ENCODE measurements at places on chromosomes 6 and 20.
A peak's percentile ranks its signal among the peaks of the same experiment; 100 is the strongest.

DNA sequence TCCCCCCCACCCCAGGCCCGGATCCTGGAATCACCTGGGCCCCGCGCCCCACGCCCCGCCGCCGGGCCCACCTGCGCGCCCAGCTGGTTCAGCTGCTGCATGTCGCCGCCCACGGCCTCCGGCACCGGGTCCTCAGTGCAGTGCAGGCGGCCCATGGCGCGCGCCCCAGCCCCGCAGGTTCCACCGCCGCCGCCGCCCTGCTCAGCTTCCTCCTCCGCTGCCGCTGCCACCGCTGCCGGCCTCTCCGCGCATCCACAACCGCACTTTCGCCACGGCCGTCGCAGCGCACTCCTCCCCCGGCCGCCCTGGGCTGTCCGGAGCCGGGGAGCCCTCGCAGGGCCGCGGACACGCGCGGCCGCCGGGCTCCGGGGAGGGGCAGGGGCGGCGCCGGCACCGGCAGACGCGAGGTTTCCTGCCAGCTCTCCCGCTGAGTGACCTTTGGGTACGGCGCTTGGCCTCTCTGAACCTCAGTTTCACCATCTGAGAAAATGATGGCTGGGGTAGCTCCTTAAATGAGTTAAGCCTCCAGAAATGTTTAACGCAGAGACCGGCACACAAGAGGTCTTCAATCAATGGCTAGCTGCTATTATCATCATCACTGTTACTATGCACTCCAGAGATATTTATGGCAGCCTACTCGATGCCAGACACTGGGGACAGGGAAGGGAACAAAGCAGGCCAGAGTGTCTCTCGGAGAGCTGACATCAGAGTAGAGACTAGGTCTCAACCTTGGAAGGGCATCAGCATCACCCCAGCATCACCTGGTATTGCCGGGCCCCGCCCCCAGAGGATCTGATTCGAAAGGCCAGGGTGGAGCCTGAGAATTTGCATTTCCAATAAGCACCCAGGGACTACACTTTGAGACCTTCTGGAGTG, at the start of gene COMMD7:
Gene COMMD7, minus strand, starts transcription at position 231 of the 876 bp plus-strand sequence. Its CDS starts 76 bp downstream, at position 155.
- DNase-seq = peak; percentile 73

GRCh38 chr6:25223490-25223991, 55.6 kb upstream of the CARMIL1 start:
- DNase-seq = peak; percentile 62

GRCh38 chr6:132814716-132815570, 574 bp downstream of the RPS12 start:
- no peak for DNase-seq

DNA sequence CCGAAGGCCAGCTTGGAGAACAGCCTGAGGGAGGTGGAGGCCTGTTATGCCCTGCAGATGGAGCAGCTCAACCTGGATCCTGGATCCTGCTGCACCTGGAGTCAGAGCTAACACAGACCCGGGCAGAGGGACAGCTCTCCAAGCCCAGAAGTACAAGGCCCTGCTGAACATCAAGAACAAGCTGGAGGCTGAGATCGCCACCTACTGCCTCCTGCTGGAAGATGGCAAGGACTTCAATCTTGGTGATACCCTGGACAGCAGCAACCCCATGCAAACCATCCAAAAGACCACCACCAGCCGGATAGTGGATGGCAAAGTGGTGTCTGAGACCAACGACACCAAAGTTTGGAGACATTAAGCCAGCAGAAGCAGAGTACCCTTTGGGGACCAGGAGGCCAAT, 223.5 kb upstream of the ID4 start:
- no peak for DNase-seq

GRCh38 chr20:22447447-22447778, 137.0 kb downstream of the FOXA2 start:
- no peak for DNase-seq

DNA sequence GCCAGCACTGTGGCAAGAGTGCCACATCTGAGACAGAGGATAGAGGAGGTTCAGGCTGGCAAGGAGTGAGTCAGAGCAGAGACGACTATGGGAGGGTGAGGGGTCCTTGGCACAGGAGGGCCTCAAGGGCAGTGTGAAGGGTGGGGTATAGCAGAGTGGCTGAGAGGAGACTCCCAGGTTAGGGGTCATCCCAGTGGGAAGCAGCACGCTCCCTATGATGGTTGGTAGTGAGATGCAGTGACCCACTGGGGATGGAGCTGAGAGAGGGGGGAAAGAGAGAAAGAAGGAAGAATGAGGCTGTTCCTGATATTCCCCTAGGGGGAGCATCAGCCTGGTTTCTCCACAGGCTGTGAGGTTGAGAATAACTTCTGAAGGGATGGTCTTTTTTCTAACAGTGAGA, 97.3 kb downstream of the INSM1 start:
- DNase-seq = no peak

- peak; percentile 44 for DNase-seq
Measured at GRCh38 chr20:58228484-58229197, at the start of gene ANKRD60. Gene ANKRD60 (minus strand): TSS chr20:58228653. CDS start chr20:58228653, 0 bp downstream.

DNA sequence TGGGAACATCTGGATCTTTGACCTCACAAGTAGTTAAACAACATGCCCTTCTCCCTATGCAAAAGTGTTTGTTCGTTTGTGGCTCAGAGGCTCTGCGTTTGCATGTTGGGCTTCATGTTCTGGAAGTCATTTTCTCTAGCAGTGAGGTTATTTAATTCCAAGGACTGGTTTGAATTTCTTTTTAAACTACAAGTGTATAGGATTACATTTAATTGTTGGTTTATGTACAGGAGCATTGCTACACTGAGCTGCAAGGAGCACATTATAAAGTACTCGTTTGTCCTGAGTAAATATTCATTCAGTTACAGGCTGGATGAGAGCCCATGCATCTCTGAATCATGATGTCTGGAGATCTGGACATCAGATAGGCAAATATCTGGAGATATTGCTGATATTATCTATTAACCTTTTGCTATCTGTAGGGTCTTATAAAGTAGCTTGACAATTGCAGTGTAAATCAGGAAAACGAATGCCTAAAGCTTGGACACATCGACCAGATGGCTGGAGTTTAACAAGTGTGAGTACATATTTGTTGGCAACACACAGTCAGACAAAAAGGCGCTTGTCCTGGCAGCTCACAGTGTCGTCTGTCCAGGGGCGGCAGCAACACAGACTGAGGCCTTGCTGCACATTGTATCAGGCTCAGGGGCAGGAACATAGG, 84.6 kb downstream of the PDE7B start:
- no peak for DNase-seq

GRCh38 chr6:3593161-3593560, 136.3 kb upstream of the SLC22A23 start:
- no peak for DNase-seq

- DNase-seq = no peak
Measured at GRCh38 chr6:56551409-56552120, 91.1 kb downstream of the DST start.

- DNase-seq = no peak
Measured at GRCh38 chr6:151876122-151876521, 68.6 kb downstream of the ESR1 start.

GRCh38 chr6:66865771-66866170, 1158.7 kb upstream of the EYS start:
- no peak for DNase-seq

DNA sequence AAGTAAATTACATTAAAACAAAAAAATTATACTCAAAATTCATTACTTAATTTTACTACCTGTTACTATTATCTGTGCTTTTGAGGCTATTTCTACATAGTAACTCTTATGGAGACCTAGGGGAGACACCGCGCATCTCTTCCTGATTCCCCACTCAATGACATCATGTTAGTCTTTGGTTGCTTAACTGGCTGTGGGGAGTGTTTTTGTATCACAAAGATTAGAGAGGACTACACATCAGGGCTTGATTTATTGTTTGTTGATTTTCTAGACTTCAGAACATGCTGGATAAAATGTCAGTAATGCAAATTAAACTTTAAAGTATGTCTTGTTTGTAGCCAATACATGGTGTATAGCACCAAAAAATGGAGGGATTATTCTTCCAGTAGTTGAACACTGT, 26.0 kb downstream of the SLC2A10 start:
- no peak for DNase-seq

DNA sequence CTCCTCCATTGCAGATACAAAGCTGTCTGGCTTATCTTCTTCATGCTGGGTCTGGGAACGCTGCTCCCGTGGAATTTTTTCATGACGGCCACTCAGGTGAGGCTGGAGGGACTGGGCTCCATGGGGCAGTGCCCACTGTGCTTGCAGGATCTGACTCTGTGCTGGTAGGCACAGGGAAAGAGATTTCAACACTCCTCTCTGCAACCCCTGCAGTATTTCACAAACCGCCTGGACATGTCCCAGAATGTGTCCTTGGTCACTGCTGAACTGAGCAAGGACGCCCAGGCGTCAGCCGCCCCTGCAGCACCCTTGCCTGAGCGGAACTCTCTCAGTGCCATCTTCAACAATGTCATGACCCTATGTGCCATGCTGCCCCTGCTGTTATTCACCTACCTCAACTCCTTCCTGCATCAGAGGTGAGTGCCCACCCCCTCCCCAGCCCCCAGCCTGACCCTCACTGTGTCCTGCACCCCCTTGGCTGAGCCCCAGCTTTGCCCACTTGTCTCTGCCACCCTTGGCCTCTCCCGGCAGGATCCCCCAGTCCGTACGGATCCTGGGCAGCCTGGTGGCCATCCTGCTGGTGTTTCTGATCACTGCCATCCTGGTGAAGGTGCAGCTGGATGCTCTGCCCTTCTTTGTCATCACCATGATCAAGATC, 6.1 kb downstream of the SLC29A1 start:
- DNase-seq = peak; percentile 4

Measured in GM10248 (cell line).